ENCODE measurements at places on chromosomes 3 and 15.

GRCh38 chr15:71044006-71044405 is 71.3 kb upstream of the THSD4 start:
- peak; percentile 16 for DNase-seq

GRCh38 chr3:196942915-196943277 is 568 bp upstream of the NCBP2 start:
- DNase-seq = no peak

- DNase-seq = no peak
Observed at GRCh38 chr3:87833039-87833377, 225.8 kb downstream of the CGGBP1 start.

GRCh38 chr3:172241405-172241804 is 202.0 kb downstream of the FNDC3B start:
- DNase-seq = no peak

DNA sequence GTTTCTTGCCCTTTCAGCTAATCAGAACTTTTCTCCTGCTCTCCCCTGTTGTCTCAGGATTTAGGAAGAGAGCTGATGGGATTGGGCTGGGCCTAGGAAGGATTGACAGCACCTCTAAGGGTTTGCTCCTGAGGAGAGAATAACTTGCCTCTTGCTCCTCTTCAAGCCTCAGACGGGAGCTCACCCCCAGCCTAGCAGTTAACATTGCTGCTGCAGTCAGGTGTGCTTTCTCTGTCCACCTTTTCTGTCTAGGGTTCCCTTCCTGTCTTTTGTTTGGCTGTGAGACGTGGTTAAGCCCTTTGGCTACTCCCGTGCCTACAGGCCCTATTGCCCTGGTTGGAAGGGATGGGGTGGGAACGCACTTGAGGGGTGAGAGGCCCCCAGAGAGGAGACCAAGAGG is 20.1 kb downstream of the TMEM108 start:
- no peak for DNase-seq

DNA sequence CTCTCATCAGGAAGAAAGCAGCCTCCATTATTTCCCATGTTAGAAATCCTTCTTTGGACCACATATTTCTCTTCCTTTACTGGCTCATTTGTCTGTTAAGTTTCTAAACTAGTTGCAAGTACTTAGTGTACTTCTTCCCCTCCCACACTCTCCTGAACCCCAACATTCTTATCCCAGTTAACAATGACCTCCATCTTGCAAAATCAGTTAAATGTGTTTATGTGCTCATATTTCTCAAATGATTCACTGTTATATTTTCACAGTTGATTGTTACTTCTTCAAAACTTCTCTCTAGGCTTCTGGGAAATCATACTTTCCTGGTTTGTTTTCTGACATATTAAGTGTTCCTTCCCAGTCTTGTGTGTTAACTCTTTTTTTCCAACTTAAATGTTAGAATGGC is 856.9 kb downstream of the EPHA3 start:
- DNase-seq = no peak

- no peak for DNase-seq
Observed at GRCh38 chr3:141250342-141250741, 18.7 kb downstream of the PXYLP1 start.

DNA sequence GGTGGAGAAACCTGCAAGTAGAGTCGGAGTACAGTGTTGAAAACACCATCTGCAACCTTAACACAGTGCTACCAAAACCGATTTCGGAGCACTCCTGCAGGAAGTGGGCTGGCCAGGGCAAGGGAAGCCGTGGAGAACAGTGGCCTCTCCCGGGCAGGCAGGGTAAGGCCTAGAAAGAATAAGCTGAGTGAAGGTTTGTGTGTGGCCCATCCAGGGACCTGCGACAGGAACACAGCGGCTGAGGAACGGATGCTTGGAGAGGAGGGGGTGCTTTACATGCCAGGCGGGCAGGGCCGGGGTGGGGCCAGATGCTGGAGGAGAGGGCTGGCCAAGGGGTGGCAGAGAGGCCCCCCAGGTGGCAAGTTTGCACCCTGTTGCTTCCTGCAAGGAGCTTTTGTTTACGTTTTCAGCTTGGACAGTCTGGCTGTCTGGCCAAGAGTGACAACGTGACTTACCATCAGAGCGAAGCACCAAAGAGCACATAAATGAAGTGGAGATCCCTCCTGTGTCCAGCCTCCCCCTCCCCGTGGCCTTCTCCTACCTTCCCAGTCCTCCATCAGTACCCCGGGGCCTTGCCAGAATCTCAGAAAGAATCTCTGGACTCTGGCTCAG is 156.5 kb downstream of the PGPEP1L start:
- peak; percentile 87 for DNase-seq

GRCh38 chr3:135621184-135621920 is 344.2 kb upstream of the PPP2R3A start:
- DNase-seq = no peak

DNA sequence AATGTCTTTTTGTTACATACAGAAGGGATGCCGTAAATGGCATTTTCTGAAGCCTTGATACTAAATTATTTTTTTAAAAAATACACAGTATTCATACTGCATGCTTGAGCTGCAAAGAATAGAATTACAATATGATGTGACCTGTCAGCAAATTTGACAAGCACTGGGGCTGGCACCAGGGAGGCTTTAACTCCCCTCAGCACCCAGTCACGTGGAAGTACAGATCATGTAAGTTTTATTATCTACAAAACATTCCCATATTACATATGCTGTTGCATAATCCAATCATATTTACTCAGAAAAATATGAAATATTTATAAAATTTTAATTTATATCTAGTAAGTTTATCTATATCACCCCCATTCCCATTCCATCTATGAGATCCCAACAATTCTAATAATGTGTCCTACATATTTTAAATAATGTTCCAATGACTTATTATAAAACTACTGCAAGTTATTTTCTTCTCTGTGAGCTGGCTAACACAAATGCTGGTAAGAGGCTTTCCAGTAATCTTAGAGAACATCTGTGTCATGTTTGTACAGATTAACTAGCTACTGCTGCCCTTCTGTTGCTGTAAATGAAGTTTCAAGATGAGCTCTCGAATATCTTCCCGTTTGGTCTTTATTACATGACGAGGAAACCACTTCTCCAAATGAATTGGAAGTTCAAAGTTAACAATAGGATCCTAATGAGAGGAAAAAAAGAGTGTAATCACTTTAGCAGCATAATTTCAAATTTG is 5.2 kb upstream of the IMPG2 start:
- no peak for DNase-seq

DNA sequence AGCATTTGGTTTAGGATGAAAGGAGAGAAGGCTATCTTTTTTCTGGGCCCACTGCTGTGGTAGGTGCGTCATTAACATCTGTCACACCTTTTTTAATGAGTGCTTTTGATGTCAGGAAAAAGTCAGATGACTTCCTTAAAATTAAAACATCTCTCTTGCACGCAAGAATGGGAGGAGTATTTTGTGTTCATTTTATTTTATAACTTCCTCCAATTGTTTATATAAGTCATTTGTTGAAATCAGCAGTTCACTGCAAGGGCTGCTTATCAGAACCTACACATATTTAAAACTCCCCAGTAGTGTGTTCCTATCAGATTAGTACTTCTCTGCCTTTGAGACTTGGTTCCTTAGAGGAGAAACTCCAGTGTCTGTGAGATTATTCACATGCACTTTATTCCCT is 143.8 kb downstream of the NEO1 start:
- DNase-seq = peak; percentile 72

DNA sequence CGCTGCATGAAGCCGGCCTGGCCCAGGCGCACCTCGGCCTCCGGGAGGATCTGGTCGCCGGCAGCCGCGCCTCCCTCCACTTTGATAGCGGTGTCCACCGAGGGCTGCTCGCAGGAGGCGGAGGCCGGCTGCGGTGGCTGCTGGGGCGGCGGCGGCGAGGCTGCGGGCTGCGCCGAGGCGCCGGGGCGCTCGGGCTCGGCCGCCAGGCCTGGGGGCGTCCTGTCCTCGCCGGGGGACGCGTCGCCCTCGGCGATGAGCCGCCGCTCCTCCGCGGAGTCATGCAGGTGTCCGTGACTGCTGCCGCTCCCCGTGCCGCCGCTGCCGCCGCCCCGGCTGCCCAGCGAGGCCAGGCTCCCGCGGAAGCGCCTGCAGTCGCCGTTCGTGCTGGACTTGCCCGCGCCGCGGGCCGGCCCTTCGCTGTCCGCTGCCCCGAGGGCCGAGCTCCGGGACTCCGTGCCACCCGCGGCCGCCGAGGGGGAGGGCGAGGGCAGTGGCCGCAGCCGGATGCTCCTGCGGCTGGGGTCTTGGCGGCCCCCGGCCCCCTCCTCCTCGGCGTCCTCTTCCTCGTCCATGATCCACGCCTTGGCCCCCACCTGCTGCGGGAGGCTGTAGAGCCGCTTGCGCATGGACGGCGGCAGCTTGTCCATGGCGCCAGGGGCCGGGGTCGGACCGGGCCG is 996 bp downstream of the HCN4 start:
- peak; percentile 21 for DNase-seq

DNA sequence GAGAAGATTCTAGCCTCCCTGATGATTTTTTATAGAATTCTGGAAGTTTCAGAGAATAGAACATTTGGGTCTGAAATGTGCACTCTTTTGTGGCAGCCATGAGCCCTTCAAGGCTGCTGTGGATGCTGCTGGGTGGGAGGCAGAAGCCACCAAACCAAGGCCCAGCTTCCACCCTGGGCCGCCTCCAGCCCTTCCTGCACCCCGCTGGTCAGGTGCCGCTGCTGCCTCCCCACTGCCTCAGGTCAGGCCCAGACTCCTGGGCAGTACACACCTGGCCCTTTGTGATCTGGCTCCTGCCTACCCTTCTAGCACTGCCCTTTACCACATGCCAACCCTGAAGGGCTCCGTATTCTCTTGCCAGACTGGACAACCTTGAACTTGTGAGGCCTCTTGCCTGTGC is 28.3 kb downstream of the PPCDC start:
- DNase-seq = no peak

DNA sequence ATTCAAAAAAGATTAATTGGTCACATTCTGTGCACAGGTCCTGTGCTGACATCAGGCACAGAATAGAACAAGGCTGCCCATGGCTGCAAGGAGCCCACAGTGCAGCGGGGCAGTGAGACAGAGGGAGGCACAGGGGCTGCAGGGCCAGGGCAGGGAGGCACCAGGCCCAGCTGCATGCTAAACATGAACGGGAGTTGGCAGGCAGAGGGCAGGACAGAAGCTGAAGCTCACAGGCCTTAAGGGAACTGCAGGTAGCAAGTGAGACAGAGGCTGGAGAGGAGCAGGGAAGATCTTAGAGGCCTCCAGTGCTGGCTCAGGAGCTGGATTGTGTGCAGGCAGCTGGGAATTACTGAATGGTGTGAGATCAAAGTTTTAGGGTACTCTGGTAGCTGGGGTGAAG is 26.2 kb downstream of the IDH3A start:
- DNase-seq = no peak

DNA sequence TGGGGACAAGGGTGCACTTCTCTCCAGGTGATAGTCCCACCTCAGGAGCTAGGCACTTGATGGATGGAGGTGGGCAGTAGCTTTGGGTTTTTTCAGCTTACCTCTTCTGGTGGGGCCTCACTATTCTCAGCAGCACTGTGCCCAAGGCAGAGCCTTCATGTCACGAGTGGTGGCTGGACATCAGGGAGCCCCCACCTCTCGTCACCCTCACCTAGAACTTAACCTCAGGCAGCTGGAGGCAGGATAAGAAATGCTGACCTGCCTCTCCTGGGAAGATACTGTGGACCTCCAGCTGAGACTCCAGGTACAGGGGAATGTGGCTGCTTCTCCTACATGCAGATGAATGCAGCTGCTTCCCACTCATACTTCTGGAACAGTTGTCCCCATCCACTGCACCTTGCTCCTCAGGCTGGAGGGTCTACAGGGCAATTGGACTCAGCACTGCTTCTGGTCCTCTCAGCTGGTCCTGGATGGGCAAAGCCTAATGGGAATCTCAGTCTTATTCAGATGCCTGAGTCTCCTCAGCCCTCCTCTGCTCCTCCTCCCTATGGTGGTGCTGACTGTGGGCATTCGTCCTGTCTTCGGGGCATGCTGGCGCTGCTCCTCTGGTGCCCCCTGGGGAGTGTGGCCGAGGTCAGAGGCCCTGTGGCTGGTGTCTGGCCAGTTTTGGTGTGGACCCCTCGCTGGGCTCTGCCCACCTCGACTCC is 129.9 kb downstream of the KLF13 start:
- DNase-seq = no peak

- DNase-seq = peak; percentile 62
Observed at GRCh38 chr15:78979456-78980320, 34.8 kb upstream of the CTSH start.

DNA sequence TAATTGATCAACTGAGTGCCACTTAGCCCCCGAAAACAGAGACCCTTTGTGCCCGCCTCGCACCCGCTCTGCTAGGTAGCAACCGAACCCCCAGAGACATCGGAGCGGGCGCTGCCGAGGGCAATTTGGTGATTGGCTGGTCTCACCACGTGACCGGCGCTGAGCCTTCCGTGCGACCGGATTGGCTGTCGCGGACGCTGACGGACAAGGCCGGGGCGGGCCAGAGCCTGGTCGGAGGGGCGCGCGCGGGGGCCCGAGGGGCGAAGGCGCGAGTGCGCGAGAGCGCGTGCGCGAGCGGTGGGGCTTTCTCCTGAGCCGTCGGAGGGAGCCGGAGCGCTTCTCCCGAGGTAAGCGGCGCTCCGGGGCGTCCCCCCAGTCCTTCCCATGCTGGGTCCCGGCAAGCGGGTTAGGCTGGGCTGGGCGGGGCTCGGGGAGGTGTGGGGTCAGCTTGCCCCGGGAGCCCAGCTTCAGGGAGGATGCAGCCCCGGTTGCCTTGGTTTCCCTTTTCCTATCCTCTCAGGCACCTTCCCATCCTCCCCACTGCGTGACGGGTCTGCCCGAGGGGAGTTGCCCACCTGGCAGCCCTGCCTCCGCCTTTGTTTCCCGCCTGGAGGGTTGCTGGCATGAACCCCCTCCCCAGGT is at the start of gene TMEM108:
TSS of gene TMEM108 (plus strand) at position 303 of the 642 bp plus-strand sequence.
- DNase-seq = no peak

GRCh38 chr15:100125401-100126191 is 216.2 kb downstream of the ADAMTS17 start:
- no peak for DNase-seq

All from SW480 (cell line).